ENCODE measurements at places on chromosomes 7 and 10. TPM values are rescaled to one million over a fixed set of nuclear protein-coding genes. Genes with fewer than 3 reads are reported as not detected.

DNA sequence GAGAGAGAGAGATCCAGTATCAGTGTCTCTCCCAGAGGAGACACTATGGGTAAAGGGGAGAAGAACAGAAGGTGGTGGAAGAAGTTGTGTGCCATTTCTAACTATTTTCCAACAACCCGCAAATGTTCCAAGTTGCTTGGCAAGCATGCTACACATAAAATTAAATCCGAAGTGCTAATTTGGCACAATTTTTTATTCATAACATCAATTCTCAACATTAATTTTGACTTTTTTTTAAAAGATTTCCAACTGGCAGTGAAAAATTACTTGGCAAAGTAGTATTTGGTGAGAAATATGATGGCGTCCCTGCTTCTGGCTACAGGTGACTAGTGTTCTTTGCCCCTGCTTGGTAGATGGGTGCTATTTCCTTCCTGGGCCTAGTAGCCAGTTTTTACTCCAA, 622.0 kb downstream of the SORCS1 start:
- H3K4me1 ChIP-seq: peaks cover 2% of the 10 kb centered on the region
- no peak for DNase-seq
- no peaks in the 10 kb centered on the region for H3K27me3 ChIP-seq
- no peaks in the 10 kb centered on the region for H3K36me3 ChIP-seq
- no peak overlapping the region for H3K27ac ChIP-seq

GRCh38 chr7:95209276-95209675, 115.1 kb downstream of the PON1 start:
- peaks cover 4% of the 10 kb centered on the region for H3K4me1 ChIP-seq
- no peak for DNase-seq
- peaks cover 15% of the 10 kb centered on the region for H3K36me3 ChIP-seq
- no peak overlapping the region for H3K4me3 ChIP-seq

FAM25A gene
- not detected for total RNA-seq

NAT16 gene
- total RNA-seq: not detected

- no peaks in the 10 kb centered on the region for H3K27me3 ChIP-seq
- DNase-seq: no peak
- H3K36me3 ChIP-seq: peaks cover 48% of the 10 kb centered on the region
- no peaks in the 10 kb centered on the region for H3K4me1 ChIP-seq
- no peak overlapping the region for H3K4me3 ChIP-seq
Measured at GRCh38 chr10:60910543-60910942, 33.4 kb downstream of the RHOBTB1 start.

SYT15B gene
- total RNA-seq: 0.36 TPM

UBE2D1 gene
- total RNA-seq: 33.3 TPM

DNA sequence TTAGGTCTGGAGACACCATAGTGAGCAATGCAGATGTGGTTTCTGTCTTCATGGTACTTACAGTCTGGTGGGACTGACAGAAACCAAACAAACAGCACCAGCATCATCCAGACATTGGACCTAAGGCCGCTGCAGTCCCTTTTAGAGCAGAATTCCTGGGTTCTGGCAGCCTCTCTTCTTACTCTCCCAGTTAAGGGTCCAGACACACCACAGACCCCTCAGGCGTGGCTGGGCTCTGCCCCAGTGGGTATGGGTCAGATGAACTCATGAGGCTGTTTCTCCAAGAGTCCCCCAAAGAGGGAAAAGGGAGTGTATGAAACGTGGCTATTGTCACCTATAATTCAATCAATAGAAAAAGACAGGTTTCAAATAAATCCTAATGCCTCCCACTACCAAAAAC, 31.3 kb downstream of the PRLHR start:
- no peak for DNase-seq
- no peaks in the 10 kb centered on the region for H3K4me1 ChIP-seq
- no peak overlapping the region for H3K27ac ChIP-seq
- H3K4me3 ChIP-seq: no peak overlapping the region

NOS3 gene
- 1.1 TPM for total RNA-seq

- H3K4me3 ChIP-seq: no peak overlapping the region
- no peak for DNase-seq
- no peaks in the 10 kb centered on the region for H3K36me3 ChIP-seq
- H3K27ac ChIP-seq: no peak overlapping the region
- H3K27me3 ChIP-seq: peaks cover 24% of the 10 kb centered on the region
Measured at GRCh38 chr7:151795168-151795811, 81.6 kb downstream of the PRKAG2 start.

Data from progenitor cell of endocrine pancreas (in vitro differentiated cells).